ENCODE measurements at places on chromosomes 6 and 20.
A peak's percentile ranks its signal among the peaks of the same experiment; 100 is the strongest.

DNA sequence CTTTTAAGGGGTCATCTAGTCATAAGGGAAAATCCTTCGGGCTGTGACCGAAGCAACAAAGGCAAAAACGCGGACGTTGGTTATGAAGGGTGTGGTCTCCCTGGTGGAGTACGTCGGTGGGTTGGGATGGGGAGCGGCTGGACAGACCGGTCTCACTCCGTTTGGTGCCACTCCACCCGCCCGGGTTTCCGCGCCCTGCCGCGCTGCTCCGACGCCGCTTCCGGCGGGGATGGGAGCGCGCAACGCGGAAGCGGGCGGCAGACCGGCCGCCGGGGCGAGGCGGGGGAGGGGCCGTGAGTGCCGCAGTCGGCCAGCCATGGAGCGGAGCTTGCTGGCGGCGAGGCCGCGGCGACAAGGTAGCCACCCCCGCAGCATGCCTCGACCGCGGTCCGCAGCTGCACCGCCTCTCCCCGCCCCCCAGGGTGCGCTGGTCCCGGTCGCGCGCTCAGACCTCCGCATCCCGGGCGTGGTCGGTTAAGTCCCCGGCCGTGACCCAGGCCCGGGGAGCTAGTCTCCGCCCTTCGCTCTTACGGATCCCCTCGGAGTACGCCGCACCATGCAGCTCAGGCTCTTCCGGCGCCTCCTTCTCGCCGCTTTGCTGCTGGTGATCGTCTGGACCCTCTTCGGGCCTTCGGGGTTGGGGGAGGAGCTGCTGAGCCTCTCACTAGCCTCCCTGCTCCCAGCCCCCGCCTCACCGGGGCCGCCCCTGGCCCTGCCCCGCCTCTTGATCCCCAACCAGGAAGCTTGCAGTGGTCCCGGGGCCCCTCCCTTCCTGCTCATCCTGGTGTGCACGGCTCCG lies at the start of gene B3GALT4:
Gene B3GALT4, plus strand, starts transcription at position 260 of the 799 bp plus-strand sequence. Its CDS starts 297 bp downstream, at position 557.
- DNase-seq, result no peak

DNA sequence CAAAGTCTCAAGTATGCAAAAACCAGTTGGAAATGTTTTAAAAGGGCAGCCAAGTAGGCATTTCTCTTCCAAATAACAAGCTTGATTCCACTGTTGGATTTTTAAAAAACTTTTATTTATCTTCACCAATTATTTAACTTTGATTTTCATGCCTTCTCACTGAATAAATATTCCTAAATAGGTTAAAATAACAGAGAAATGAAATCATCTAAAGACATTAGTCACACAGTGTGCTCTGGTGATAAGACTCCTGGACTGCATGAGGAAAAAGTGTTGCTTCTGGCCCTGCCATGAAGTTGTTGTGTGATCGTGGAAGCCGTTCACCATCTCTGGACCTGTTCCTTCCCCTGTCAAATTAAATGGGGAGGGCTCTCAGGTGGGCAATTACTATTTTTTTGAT lies 33.8 kb upstream of the IGF2R start:
- peak; percentile 24 for DNase-seq

GRCh38 chr6:11210386-11211138 lies 21.9 kb downstream of the NEDD9 start:
- DNase-seq, result no peak

- DNase-seq, result no peak
Measured at GRCh38 chr6:169896826-169897456, 145.5 kb downstream of the ERMARD start.

DNA sequence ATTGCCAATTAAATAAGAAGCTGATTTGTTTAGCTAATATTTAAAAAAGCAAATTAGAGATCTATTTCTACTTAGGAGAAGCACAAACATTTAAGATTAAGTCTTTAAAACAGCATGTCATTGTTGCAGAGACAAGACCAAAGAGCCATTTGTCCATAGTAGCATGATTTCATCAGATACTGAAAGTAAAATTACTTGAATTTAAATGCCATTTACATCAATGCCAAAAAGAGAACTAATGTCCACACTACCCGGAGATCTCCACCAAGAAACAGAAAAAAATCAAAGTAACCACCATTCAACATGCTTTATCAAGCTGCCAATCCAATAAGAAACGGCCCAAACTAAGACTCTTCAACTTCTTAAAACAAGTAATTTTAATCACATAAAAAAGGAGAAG lies 15.7 kb downstream of the AURKA start:
- no peak for DNase-seq

GRCh38 chr6:24972311-24972958 lies 36.7 kb upstream of the RIPOR2 start:
- DNase-seq, result no peak

- DNase-seq, result no peak
Measured at GRCh38 chr6:15259766-15260098, 13.9 kb downstream of the JARID2 start.

DNA sequence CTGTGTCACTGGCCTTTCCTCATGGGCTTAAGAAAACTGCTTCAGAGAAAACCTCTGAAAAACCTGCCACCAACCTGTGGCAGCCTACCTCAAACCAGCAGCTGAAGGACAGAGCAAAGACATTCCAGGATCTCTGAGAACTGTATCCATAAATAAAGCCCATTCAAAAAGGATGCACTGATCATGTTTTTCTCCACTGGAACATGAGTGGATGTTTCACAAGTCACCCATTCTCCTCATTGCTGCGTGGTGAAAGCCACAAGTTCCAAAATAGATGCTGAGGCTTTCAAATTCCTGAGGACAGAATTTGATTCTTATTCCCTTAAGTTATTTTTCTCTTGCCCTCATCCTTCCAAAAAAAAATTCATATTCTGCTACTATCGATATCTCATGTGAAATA lies 280.6 kb downstream of the KHDC1L start:
- DNase-seq, result no peak

DNA sequence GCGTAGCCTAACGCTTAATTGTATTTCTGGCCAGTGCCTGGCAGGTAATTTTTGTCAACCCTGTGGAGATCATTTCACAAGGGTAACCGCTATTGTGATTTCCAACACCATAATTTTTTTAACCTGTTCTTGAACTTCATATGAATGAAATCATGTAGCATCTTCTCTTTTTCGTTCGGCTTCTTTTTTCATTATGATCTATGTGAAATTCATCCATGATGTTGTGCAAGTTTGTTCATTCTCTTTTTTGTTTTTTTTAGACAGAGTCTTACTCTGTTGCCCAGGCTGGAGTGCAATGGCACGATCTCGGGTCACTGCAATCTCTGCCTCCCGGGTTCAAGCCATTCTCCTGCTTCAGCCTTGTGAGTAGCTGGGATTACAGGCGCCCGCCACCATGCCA lies 42.5 kb upstream of the TGM3 start:
- no peak for DNase-seq

DNA sequence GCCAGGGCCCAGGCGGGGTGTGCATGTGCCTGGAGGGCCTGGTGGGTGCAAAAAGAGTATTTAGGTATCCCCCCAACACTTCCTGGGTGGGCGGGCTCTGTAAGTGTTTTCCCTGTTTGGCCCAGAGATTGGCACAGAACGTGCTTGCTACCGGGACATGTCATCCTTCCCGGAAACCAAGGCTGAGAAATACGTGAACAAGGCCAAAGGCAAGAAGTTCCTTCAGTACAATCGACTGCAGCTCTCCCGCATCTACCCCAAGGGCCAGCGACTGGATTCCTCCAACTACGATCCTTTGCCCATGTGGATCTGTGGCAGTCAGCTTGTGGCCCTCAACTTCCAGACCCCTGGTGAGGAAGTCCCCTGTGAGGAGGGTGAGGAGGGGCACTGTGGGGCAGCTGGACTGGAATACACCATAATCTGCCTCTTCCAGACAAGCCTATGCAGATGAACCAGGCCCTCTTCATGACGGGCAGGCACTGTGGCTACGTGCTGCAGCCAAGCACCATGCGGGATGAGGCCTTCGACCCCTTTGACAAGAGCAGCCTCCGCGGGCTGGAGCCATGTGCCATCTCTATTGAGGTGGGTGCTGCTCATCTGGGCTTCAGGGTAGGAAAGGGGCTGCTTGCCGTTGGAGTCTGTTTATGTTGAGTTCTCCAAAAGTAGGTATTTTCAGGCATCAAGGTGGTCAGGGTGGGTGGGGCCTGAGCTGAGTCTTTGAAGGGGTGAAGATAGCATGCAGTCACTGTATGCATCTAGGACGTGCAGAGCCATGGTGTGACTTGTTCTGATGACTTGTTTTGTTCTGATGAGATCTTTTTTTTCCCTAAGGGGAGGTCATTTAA lies 35.2 kb downstream of the PLCG1 start:
- DNase-seq, result no peak

DNA sequence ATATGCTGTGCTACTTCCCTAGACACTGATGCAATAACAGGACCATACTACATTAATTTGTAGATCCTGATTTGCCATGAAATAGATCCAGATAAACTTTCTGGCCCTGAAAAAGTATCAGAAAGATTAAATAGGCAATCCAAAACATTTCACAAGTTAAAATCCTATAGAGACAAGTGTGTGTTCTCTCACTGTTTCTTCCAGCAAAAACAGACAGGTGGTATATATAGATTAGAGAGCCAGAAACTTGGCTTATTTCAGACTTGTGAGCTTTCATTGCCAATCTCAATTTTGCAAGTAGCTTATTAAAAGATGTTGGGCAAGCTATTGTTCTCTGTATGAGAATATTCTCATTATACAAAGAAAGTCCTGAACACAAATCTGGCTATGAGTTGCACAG lies 289.1 kb upstream of the MANEA start:
- DNase-seq, result no peak

DNA sequence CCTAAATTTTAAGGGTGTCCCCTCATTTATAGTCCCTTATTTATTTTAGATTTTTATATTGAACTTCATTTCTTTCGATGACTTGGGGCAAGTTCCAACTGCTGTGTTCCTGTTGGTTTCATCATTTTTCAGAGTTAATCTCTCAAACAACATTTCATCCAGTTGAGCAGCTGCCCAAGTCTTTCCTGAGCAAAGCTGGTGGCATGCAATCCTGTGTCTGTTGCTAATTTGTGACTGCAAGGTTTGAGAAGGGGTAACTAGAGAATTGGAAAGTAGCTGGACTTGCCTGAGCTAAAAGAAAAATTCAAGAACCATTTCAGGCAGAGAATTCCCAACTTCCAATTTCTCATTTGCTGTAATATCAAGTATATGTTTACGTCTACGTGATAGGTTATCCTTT lies 881.5 kb upstream of the SLC35B3 start:
- no peak for DNase-seq

- peak; percentile 13 for DNase-seq
Measured at GRCh38 chr6:148128014-148128730, 214.5 kb upstream of the SASH1 start.

DNA sequence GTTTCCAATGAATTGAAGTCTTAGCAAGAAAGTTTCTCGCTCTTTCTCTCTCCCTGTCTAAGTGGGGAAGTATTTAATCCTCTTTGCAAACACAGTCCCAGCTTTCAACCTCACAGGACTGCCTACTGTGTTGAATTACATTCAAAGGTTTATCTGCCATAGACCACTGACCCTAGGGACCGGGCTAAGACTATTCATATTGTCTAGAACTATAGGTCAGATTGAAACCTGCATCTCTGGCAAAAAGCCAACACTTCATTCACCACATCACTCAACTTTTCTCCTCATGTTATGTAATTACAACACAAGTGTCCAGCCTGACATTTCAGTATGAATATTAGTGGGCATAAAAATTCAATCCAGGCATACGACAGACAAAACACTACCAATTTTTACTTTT lies 314.7 kb upstream of the RSPO3 start:
- no peak for DNase-seq

- no peak for DNase-seq
Measured at GRCh38 chr20:21027569-21027968, 78.6 kb downstream of the LINC00237 start.

GRCh38 chr6:22026164-22026678 lies 270.6 kb downstream of the PRL start:
- DNase-seq, result no peak

DNA sequence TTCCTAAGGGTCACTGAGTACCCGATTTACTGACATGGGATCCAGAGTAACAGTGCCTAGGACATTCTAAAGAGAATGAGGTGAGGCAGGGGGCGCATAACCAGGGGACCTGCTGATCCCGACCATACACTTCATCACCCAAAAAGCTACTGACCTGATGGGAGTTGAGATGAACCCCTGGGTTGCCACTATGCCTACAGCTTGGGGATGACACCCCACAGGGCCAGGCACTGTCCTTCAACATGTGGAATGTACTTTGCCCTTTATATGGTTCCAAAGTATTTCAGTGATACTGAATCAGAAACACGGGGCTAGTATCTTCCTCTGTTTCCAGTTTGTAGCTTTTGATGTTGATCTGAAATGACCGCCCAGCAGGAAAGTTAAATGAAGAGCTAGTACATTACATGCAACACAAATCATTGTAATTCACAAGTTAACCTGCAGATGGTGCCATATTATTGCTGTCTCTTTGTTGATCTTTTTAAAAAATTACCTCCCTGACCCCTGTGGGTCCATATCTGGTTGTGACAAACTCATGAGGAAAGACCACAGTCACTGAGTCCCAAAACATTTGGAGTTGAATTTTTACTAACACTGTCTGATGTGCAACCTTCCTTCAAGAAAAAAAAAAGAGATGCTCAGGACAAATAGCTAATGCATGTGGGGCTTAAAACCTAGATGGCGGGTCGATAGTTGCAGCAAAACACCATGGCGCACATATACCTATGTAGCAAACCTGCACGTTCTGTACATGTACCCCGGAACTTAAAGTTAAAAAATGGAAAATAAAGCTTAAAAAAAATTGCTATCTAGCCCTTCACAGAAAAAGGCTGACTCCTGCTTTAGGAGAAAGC lies 42.7 kb upstream of the GCNT2 start:
- peak; percentile 11 for DNase-seq

- no peak for DNase-seq
Measured at GRCh38 chr6:18087396-18088165, 34.9 kb downstream of the NHLRC1 start.

DNA sequence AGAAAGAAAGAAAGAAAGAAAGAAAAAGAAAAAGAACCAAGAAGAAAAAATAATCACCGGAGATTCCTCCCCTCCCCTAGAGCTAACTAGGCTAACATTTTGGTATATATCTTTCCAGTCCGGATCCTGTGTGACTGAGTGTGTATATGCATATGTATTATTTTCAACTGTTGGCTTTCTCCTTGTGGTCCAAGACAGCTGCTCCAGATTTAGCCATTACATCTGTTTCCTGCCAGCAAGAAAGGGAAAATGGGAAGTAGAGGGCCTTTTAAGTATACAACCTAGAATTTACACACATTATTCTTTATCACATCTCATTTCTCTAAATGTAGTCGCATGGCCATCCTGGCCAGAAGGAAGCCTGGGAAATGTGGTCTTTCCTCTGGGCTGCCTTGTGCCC lies 15.2 kb downstream of the SLC52A3 start:
- DNase-seq, result no peak

- peak; percentile 41 for DNase-seq
Measured at GRCh38 chr6:42075159-42075838, 25.0 kb downstream of the TAF8 start.

- DNase-seq, result no peak
Measured at GRCh38 chr6:7589221-7589620, 777 bp upstream of the SNRNP48 start.

- DNase-seq, result no peak
Measured at GRCh38 chr20:47660983-47661700, 124.1 kb downstream of the SULF2 start.

- DNase-seq, result no peak
Measured at GRCh38 chr20:32888636-32889035, 29.9 kb downstream of the EFCAB8 start.

GRCh38 chr6:46273911-46274310 lies 103.1 kb upstream of the ENPP5 start:
- DNase-seq, result no peak

- DNase-seq, result no peak
Measured at GRCh38 chr20:42958367-42959069, 231.2 kb downstream of the PTPRT start.

- DNase-seq, result no peak
Measured at GRCh38 chr6:5457041-5457440, 195.7 kb downstream of the FARS2 start.

- DNase-seq, result no peak
Measured at GRCh38 chr20:1876217-1876921, 18.8 kb upstream of the SIRPA start.

Measured in stromal cell of bone marrow (primary cell).